ENCODE measurements at places on chromosomes 1 and 21.

DNA sequence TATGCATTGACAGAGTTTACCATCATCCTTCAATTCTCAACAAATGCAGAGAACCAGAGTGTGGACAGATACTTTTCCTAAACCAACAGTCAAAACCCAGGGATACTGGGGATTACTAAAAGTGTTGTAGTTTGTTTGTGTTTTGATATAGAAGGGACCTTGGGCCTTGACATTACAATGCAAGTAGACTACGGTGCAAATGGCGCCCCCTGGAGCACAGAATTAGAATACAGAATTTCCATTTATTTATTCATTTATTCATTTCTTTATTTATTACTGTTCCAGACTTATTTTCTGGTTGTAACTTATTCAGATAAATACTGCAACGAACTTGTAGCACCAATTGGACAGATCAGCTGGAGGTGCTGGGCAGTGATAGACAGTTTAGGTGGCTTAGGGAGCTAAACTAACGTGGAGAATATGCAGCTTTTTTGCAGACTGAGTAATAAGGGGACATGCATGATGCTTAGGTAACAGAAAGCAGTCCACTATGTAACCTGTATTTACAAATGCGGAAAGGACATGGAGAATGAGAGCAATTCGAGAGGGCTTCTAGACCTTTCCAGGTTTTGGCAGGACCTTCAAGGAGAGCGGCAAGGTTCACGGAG lies 42.6 kb downstream of the KIRREL1 start:
- no peak for DNase-seq

DNA sequence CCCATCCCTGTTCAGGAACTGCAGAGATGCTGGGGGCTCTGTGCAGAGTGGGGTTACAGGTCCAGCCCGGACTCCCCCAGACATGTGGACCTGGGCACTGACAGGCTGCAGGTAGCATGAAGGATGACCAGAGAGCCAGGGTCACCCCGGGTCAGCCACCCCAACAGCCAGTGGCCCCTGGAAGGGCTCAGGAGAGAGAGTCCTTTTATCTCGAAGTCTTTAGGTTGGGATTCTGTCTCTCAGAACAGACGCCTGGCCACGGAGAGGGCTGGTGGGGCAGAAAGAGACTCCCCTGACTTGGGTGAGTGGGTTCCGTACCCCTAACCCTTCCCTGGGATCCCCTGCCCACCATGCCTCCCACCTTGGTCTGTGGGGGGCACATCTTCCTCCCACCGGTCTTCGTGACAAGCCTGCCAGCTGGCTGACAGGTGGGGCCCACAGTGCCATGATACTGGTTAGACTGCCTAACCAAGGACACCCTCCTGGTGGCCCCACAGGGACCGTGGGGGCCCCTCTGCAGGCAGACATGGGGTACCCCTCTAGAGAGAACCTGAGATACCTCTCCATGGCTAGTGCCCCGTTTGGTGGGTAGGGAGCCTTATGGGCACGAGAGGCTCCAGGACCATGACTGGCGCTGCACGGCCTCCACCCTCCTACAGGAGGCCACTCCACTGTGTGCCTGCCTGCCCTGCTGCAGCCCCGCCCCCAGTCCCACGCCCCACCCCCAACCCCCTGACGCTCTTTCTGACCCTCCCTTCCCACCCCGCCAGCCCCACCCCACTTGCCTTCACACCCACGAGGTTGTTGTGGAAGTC lies 24.2 kb downstream of the WNT9A start:
- no peak for DNase-seq

- no peak for DNase-seq
Observed at GRCh38 chr1:8315573-8316475, 2.1 kb upstream of the SLC45A1 start.

DNA sequence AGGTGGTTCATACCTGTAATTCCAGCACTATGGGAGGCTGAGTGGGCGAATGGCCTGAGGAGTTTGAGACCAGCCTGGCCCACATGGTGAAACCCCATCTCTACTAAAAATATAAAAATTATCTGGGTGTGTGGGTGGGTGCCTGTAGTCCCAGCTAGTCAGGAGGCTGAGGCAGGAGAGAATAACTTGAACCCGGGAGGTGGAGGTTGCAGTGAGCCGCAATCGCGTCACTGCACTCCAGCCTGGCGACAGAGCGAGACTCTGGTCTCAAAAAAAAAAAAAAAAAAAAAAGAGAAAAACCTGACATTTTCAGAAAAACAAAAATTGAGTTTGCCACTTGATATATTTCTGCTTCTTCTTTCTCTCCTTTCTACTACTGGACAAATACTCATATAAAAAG lies 24.3 kb downstream of the CA6 start:
- DNase-seq: no peak

- DNase-seq: no peak
Observed at GRCh38 chr21:34227386-34227852, 136.4 kb upstream of the KCNE2 start.

- DNase-seq: no peak
Observed at GRCh38 chr1:152251391-152251790, 27.4 kb upstream of the HRNR start.

DNA sequence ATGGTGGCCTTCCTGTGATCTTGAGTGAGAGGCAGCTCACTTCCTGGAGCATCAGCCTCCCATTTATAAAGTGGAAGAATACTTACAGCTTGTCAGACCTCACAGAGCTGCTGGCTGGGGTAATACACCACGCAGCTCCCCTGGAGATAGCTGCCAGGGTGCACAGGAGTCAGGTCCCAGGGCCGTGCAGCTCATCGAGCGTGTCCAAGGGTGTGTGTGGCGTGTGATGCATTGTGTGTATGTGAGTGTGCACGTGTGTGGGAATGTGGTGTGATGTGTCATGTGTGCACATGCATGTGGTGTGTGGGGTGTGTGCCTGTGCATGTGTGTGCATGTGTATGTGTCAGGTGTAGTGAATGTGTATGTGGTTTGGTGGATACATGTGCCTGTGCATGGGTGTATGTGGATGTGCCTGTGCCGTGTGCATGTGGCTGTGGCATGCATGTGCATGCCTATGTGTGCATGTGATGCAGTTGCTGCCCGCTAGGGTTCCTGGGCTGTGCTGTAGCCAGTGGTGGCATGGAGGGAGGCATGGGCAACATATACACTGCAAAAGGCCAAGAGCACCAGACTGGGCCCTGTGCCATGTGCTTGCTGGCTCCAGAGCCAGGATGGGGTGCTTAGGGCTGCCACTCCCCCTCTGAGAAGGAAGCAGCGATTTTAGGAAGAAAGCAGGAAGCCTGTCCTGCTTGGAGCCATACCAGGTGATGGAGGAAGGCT lies 24.6 kb downstream of the WNT3A start:
- DNase-seq: no peak

- DNase-seq: no peak
Observed at GRCh38 chr1:88946861-88947260, 45.6 kb downstream of the KYAT3 start.

DNA sequence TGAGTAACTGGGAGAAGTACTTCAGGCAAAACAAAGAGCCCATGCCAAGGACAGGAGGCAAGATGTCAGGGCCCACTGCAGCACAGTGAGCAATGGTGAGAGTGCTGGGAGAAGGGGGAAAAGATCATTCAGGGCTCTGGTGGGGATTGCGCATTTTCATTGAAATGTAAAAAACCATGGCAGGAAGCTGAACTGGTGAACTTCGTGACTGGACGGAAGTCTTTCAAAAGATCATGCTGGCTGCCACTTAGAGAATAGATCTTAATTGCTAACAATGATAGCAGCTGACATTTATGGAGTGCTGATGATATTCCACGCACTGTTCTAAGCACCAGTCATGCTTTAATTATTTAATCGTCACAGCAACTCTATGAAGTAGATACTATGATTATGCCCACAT lies 107.0 kb downstream of the TGFBR3 start:
- DNase-seq: no peak
